ENCODE measurements at places on chromosomes 6 and 20. TPM values are rescaled to one million over a fixed set of nuclear protein-coding genes. Genes with fewer than 3 reads are reported as not detected.
A peak's percentile ranks its signal among the peaks of the same experiment; 100 is the strongest.

DNA sequence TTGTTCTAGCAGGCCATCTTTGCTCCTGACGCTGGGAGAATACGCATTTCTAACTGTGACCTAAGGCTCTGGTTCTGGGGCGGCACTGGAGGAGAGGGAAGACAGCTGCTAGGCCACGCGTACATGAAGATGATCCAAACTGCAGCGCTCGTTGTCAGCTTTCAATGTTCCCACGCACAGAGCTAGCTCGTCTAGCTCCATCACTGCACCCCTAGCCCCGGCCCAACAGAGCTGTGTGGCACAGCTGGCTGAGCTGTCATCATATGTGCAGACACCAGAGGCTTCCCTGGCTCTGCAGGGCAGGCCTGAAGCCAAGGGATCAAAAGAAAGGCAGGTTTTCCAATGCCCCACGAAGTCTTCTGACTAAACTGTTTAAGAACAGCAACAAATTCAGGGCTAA, 124.7 kb downstream of the IRF4 start:
- DNase-seq = no peak

DNA sequence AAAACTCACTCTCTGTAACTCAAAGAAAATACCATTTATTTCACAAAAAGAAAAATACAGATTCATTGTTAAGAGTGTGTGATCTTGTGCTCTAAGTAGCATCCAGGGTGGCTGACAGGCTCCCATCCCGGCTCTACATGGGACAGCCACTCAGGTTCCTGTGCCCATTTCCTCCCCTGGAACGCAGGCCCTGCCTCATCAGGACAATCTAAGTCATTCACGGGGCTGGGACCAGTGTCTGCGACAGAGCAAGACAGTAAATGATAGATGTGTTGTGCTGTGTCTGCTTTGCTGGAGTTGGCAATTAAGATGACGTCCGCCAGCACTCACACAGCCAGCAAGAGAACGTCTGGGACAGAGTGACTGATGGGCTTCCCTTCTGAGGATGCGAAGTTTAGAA, 6.9 kb upstream of the FAM209A start:
- DNase-seq = no peak

SIRPG gene
- 0.94 TPM for polyA plus RNA-seq

LST1 gene
- 19.8 TPM for polyA plus RNA-seq

DNA sequence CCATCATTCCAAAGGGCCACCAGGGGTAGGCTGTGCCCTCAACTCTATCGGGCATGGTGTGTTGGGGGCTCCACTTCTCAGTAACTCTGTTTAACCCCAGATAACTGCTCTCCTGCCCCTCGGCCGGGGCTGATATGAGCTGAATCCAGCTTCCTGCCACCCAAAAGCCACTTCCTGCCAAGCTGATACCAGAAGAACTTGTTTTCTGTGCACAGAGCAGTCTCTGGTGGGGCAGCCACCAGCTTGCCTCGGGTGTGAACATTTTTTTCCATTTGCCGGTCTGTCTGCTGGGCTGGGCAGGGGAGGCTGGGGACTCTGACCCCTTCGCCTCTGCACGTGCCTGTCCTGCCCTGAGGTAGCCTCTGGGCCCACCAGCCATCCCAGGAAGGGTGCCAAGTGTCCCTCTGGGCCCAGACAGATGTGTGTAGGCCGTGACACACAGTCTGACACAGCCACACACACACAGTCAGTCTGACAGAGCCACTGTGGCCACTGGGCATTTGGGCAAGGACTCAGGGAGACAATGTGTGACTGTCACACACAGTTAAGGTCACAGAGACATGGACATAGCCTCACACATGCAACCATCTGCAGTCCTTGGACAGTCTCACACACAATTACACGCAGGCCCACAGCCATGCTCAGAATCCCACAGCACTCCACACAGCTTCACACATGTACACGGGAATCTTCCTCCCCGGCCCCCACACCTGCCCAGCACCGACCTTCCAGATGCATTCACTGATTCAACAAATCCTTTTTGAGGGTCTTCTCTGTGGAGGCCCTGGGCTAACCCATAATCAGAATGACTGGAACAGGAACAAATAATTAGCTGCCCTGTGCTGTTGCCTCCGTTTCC, 45.1 kb downstream of the NOL4L start:
- DNase-seq = peak; percentile 78

DNA sequence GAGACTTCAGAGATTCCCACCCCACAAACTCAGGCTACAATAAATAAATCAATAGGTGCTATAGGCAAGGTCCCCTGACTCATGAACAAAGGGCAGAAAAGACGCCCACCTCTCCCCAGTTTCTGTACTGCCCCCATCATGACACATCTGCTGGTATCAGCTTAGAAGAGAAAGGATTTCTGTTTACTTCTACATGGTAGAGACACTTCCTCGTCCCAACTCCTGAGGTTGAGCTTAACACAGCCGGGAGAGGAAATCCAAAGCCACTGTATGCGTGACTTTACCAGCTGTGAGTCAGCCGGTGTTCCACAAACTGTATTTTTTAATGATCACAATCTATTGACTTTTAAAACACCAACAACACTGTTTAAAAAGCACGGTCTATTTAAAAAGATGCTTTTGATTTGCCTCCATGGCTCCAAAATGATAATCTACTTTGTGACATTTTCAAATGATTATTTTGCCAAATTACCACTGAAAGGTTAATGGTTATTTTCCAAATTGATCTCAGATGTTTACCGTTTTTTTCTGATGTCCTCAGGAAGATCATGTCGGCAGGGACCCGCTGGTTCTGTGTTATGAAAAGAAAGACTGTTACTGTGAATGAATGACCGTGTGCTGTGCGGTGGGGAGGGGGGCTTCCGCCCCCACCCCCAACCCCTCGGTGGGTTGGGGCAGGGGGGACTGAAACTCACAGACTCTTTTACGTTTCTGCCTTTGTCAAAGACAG, 72.5 kb downstream of the ATP9A start:
- no peak for DNase-seq

PET117 gene
- polyA plus RNA-seq = 22.6 TPM

GRCh38 chr6:139019722-139020121, 8.8 kb upstream of the ABRACL start:
- no peak for DNase-seq

GRCh38 chr6:3770023-3770720, 18.7 kb upstream of the PXDC1 start:
- DNase-seq = no peak

DNA sequence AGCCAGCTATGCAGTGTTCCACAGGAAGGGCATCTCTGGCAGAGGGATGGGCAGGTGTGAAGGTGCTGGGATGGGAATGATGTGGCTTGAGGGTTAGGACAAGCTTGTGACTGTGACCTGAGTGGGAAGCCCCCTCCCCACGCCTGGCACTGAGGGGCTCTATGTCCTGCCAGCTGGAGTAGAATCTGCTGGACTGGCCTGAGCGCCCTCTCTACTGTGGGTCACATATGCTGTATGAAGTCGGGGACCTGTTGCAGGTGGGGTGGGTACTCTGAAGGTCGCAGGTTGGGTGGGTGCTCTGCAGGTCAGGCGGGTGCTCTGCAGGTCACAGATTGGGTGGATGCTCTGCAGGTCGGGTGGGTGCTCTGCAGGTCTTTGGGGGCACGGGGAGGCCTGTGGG, 20.3 kb downstream of the KCNG1 start:
- DNase-seq = no peak

FOXF2 gene
- 25.0 TPM for polyA plus RNA-seq

DNA sequence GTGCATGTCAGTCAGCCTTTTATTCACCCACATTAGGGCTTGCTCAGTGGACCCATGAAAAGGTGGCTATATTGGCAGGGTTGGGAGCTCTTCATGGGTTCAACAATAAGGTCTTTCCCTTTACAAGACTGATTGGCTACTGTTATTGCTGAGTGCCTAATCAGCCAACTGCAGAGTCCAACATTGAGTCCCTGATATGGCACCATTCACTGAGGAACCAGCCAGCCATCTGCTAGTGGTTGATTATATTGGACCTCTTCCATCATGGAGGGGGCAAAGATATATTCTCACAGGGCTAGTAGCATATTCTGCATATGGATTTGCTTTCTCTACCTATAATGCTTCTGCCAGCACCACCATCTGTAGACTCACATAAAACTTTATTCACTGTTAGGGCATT, 69.9 kb downstream of the CDKAL1 start:
- no peak for DNase-seq

HLA-DRA gene
- polyA plus RNA-seq = 380 TPM

- no peak for DNase-seq
Observed at GRCh38 chr6:7254980-7255835, 57.8 kb downstream of the SSR1 start.

KHDC1L gene
- 0.13 TPM for polyA plus RNA-seq

DOK5 gene
- 3.0 TPM for polyA plus RNA-seq

GRCh38 chr6:119148098-119148824, 69.8 kb upstream of the FAM184A start:
- DNase-seq = peak; percentile 46

SAPCD1 gene
- 15.0 TPM for polyA plus RNA-seq

DNA sequence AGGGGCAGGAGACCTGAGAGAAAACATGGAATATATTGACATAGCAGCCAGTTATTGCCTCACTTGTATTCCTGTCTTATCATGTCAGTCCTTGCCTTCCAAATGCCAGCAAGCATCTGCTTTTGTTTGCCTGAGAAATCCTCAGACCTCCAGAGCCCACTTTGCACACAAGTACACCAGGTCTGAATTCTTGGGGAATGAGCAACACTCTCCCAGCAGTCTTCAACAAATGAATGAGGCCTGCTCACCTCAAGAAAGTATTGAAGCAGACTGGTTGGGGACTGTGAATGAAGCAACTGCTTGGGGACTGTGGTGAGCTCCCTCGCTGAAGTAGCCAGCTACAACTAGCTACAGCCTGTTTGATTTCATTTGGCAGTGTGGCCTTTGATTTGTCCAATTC, 172.8 kb upstream of the SPTLC3 start:
- no peak for DNase-seq

GRCh38 chr6:39471954-39472659, 149.6 kb upstream of the KCNK16 start:
- DNase-seq = no peak

- no peak for DNase-seq
Observed at GRCh38 chr6:111503660-111504059, 20.6 kb upstream of the REV3L start.

- DNase-seq = no peak
Observed at GRCh38 chr20:36063916-36064657, 90.5 kb upstream of the EPB41L1 start.

DNA sequence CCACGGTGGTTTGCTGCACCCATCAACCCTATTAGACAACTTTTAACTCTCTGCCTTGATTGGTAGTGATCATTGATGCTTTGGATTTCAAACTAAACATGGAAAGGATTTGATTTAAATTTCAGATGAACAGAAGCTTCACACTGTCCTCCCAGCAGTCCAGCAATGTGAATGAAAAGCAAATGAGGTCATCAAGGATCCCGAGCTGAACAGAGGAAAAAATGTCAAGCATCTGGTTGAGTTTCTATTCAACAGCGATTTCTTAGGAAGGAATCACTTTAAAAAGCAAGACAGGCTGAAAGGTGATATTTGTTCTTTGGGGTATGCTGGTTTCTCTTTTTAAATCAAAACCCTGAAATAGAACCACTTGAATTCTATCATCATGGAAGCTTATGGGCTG, 10.6 kb upstream of the SAMD3 start:
- no peak for DNase-seq

- DNase-seq = no peak
Observed at GRCh38 chr6:52513464-52513863, 63.4 kb downstream of the TRAM2 start.

- DNase-seq = no peak
Observed at GRCh38 chr6:16109659-16110305, 19.1 kb upstream of the MYLIP start.

GATA5 gene
- 40.9 TPM for polyA plus RNA-seq

DNA sequence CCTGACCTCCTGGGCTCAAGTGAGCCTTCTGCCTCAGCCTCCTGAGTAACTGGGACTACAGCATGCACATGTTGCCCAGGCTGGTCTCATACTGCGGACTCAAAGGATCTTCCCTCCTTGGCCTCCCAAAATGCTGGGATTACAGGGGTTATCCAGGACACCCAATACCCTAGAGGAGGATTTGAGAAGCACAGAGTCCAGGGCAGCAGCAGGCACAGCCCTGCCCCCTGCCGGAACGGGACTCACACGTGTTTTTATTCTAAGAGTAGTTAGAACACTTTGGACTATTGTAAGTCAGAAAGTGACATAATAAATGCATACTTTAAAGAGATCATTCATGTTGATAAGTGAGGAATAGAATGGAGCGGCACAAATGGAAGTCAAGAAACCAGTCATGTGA, 80.2 kb downstream of the C6orf118 start:
- DNase-seq = no peak

DNA sequence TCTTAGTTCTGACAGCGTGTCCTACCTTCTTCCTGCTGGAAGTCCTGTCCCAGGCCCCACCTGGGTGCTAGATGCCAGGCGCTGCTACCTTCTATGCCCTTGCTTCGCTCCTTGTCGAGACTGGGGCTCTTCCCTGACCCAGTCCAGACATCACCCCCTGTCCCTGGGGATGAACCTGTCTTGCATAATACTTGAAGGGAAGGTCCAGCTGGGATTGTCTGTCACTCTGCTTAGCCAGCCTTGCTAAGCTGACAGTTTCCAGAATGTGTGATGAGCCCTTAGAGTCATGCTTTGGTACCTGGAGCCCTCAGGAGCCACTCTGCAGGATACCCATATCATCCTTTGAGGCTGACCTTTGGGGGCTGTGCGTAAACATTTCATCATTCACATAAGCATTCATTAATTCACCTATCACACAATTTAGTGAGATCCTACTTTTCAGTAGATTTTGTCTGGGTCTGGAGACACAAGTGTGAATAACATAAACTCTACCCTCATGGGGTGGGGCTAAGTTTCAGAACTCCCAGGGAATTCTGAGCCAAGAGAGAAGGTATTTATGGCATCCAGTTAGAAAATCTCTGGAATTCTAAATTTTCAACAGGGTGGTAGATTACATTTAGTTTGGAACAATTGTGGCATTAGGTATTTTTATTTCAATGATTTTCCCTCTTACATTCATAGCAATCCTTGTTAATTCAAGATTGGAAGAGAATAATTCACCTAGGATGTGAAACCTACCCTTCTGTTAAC, 151.1 kb upstream of the HDAC2 start:
- DNase-seq = no peak

NT5E gene
- polyA plus RNA-seq = 4.9 TPM

DNA sequence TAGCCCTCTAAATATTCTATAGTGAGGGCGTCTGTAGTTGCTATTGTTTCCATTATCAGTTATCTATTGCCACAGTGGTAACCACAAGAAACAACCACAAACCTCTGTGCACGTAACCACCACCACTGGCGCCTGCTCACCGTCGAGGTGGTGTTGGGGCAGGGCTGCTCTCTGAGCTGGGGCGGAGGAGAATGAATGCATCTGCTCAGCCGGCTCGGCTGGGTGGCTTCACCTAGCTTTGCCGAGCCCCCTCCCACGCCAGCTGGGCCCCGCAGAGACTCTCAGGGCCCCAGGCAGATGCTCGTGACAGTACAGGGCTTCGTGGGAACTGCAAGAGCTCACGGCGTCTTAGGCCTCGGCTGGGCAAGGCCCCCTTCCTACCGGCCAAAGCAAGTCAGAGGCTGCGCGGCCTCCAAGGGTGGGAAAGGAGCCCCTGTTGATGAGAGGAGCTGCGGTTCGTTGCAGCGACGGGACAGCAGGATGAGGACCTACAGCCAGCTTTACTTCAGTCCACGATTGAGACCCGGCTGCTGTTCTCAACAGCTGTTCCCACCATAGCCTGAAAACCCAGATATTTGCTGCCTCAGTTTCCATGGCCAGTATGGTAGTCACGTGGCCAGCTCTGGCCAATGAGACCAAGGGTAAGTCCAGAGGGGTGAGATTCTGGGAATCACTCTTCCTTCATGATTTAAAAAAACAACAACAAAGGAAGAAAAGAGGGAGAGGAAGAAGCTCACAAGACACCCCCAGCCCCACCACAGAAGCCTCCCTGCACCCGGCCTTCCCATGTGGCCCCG, 120.2 kb upstream of the AFDN start:
- DNase-seq = no peak
